ENCODE measurements at places on chromosomes 3 and 15. TPM values are rescaled to one million over a fixed set of nuclear protein-coding genes. Genes with fewer than 3 reads are reported as not detected.
A peak's percentile ranks its signal among the peaks of the same experiment; 100 is the strongest.

- peaks cover 3% of the 10 kb centered on the region for H3K27me3 ChIP-seq
- no peaks in the 10 kb centered on the region for H3K36me3 ChIP-seq
- H3K4me1 ChIP-seq, result no peaks in the 10 kb centered on the region
- no peak for DNase-seq
- no peak overlapping the region for H3K4me3 ChIP-seq
- H3K27ac ChIP-seq, result no peak overlapping the region
These were observed 7.9 kb upstream of the OR4F6 start for GRCh38 chr15:101795455-101795854.

GCNT3 gene
- not detected for total RNA-seq

GRCh38 chr3:127747066-127747465 lies 74.3 kb downstream of the ABTB1 start:
- H3K4me3 ChIP-seq, result no peak overlapping the region
- no peak for DNase-seq
- H3K27ac ChIP-seq, result peak overlapping the region; percentile 79
- H3K4me1 ChIP-seq, result peaks cover 88% of the 10 kb centered on the region
- no peaks in the 10 kb centered on the region for H3K36me3 ChIP-seq
- no peaks in the 10 kb centered on the region for H3K27me3 ChIP-seq

- no peaks in the 10 kb centered on the region for H3K4me1 ChIP-seq
- H3K36me3 ChIP-seq, result no peaks in the 10 kb centered on the region
- H3K4me3 ChIP-seq, result no peak overlapping the region
- H3K27me3 ChIP-seq, result no peaks in the 10 kb centered on the region
These were observed 78.3 kb downstream of the TFRC start for GRCh38 chr3:196003611-196004010.

OSBPL10 gene
- total RNA-seq, result 7.1 TPM

DNA sequence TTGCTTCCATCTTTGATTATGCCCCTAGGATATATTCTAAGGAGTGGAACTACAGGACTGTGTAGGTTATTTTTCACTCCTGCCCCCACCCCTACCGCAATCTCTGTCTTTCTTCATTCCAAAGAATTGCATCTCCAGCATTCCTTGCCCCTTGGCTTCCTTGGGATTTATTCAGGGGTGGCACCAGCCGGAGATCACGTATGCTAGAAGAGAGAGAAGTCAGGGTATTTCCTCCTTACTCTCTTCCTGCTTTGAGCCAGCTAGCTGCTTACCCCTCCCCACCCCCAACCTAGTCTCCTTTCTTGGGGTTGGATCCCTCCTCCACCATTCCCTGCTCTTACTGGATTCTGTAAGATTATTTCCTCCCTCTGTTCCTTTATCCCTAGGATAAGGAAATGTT lies 35.0 kb upstream of the DENND4A start:
- H3K4me1 ChIP-seq, result peaks cover 5% of the 10 kb centered on the region
- H3K36me3 ChIP-seq, result no peaks in the 10 kb centered on the region
- no peaks in the 10 kb centered on the region for H3K27me3 ChIP-seq
- no peak overlapping the region for H3K4me3 ChIP-seq

GRCh38 chr3:158808697-158809096 lies 6.8 kb downstream of the MFSD1 start:
- no peak overlapping the region for H3K4me3 ChIP-seq
- H3K27ac ChIP-seq, result no peak overlapping the region
- peaks cover 39% of the 10 kb centered on the region for H3K36me3 ChIP-seq
- no peak for DNase-seq

GRCh38 chr3:16205156-16205870 lies 30.8 kb downstream of the GALNT15 start:
- H3K27ac ChIP-seq, result no peak overlapping the region
- H3K27me3 ChIP-seq, result no peaks in the 10 kb centered on the region
- H3K4me1 ChIP-seq, result no peaks in the 10 kb centered on the region
- no peak for DNase-seq

DNA sequence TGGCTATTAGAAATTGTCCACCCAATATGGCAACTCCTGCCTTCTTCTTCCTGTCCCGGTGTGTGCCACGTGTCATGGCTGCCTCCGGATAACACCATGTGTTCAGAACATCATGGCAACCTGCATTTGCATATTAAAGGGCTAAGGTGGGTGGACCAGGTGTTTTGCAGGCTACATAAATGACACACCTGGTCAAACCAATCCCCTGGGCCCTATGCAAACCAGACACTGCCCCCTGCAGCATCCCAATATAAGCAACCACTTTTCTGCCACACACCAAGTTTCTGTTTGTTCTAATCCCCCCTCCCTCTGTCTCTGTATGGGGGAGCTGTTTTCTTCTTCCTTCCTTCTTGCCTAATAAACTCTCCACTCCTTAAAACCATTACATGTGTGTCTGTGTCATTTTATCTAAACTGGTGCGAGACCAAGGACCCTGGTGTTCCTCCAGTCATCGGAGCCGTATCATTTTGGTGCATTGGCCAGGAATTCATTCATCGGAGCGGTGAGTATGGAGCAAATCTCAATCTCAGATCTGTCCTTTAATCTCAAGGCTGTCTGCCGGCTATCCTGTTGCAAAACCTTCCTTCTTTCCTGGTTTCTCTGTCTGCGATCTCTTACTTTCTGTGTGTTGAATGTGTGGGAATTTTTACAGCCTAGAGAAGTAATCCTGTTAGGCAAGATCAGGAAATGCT lies 44.5 kb downstream of the NCEH1 start:
- no peaks in the 10 kb centered on the region for H3K27me3 ChIP-seq
- no peaks in the 10 kb centered on the region for H3K36me3 ChIP-seq
- H3K27ac ChIP-seq, result no peak overlapping the region
- peaks cover 23% of the 10 kb centered on the region for H3K4me1 ChIP-seq

- H3K4me1 ChIP-seq, result no peaks in the 10 kb centered on the region
- no peak for DNase-seq
- no peaks in the 10 kb centered on the region for H3K27me3 ChIP-seq
- no peak overlapping the region for H3K4me3 ChIP-seq
- H3K36me3 ChIP-seq, result no peaks in the 10 kb centered on the region
- no peak overlapping the region for H3K27ac ChIP-seq
These were observed 36.0 kb downstream of the MORC1 start for GRCh38 chr3:109081746-109082510.

- no peaks in the 10 kb centered on the region for H3K4me1 ChIP-seq
- no peaks in the 10 kb centered on the region for H3K27me3 ChIP-seq
- no peak overlapping the region for H3K4me3 ChIP-seq
- no peak for DNase-seq
These were observed 34.5 kb upstream of the SPTSSB start for GRCh38 chr3:161405836-161406235.

DNA sequence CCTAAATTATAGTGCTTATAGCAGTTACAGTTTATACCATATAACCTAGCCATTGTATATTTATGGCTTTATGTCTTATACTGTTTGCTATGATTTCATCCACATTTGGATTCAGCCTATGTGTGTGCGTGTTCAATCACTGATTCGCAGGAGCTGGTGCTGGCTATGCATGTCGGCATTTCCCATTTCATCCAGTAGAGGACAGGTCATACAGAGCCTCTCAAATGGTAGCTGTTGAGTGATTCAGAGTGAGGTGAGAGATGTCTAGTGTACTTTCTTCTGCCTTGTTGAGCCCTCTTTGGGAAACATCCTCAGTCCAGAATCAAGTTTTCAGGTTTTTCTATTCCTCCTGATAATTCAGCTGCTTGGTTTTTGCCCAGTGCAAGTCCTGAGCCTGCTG lies 76.1 kb downstream of the FRMD4B start:
- H3K27ac ChIP-seq, result no peak overlapping the region
- no peaks in the 10 kb centered on the region for H3K27me3 ChIP-seq
- H3K4me1 ChIP-seq, result peaks cover 14% of the 10 kb centered on the region
- H3K4me3 ChIP-seq, result no peak overlapping the region
- H3K36me3 ChIP-seq, result no peaks in the 10 kb centered on the region
- DNase-seq, result no peak

- DNase-seq, result no peak
- H3K36me3 ChIP-seq, result peaks cover 8% of the 10 kb centered on the region
- no peaks in the 10 kb centered on the region for H3K27me3 ChIP-seq
- peaks cover 13% of the 10 kb centered on the region for H3K4me1 ChIP-seq
These were observed 225.5 kb upstream of the CHRM5 start for GRCh38 chr15:33742800-33743199.

- peaks cover 38% of the 10 kb centered on the region for H3K4me1 ChIP-seq
- no peak overlapping the region for H3K4me3 ChIP-seq
- DNase-seq, result no peak
- no peak overlapping the region for H3K27ac ChIP-seq
- no peaks in the 10 kb centered on the region for H3K36me3 ChIP-seq
- no peaks in the 10 kb centered on the region for H3K27me3 ChIP-seq
These were observed 145.5 kb downstream of the SMAD6 start for GRCh38 chr15:66847565-66847991.
